Activated naive CD8-positive, alpha-beta T cell treated with anti-CD3 and anti-CD28 coated beads for 36 hours (primary cell): ENCODE measurements at places on chromosomes 12 and 14.
A peak's percentile ranks its signal among the peaks of the same experiment; 100 is the strongest.

DNA sequence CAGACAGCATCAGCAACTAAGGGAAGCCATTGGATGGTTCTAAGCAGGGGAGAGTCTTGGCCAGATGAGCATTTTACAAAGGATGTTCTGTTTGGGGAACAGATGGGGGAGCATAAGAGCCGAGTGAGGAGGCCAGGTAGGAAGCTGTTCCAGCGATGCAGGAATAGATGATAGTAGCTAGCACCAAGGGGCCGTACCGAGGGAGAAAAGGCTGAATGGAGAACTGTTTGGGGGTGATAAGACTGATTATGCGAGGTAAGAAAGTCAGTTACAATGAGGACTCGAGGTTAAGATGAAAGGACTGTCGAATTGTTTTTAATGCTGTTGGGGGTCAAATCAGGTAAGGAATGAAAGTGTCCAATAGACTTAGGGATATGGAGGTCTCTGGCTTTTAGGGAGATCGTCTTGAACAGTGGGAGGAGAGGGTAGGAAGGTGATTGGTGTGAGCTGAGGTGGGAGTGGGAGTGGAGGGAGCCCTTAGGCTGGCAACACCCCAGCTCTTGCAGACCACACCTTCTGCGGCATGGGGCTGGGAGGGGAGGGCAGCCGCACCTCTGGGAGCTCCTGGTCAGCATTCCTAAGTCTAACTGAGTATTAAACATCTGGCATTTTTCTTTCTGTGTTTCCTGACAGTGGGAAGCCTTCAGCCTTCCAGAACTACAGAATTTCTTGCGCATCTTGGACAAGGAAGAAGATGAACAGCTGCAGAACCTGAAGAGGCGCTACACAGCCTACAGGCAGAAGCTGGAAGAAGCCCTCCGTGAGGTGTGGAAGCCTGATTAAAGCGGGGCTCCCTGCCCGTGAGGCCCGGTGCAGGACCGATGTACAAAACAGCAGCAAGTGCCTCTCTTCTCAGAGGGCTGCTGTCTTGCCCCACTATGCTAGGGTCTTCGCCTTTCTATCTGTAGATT is 64.8 kb downstream of the GNS start:
- no peak for DNase-seq

DNA sequence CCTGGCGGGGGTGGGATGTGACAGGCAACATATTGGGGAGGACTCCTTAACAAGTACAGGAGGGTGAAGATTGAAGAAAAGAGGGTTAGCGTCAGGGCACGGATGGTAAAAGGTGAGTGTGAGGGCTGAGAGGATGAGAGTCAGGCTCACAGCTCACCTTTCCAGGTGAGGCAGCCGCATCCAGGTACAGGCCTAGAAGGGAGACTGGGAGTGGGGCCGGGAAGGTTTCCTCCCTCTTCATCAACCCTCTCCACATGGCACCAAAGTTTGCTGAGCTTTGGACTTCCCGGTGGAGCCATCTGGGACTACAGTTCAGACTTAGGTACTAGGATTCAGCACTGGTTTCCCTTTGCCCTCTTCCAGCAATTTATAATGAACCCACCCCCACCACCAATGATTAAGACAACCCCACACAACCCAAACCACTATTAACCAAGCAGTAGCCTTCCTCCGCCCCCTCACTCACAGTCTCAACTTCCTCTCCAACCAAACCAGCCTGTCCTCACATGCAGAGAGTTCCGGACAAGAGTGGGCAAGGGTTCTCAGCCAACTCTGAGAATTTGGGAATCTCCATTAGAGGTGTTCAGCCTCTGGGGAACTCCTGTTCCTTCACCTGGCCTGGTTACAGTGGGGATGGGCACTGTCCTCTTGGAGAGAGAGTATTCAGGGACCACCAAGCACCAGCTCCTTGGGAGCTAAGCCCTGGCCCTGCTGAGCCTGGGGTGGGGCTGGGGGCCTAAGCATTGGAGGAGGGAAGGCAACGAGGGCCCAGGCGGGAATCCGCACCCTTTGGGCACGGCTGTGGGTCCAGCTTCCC is 2.4 kb upstream of the HOXC4 start:
- no peak for DNase-seq

GRCh38 chr12:75661908-75662307 is 150.5 kb upstream of the KRR1 start:
- DNase-seq: no peak

- DNase-seq: no peak
Measured at GRCh38 chr12:84585776-84586395, 326.7 kb downstream of the SLC6A15 start.

GRCh38 chr14:29663281-29663801 is 264.3 kb downstream of the PRKD1 start:
- no peak for DNase-seq

GRCh38 chr12:84763107-84763506 is 149.5 kb downstream of the SLC6A15 start:
- DNase-seq: no peak

- no peak for DNase-seq
Measured at GRCh38 chr12:78534311-78534710, 330.3 kb upstream of the SYT1 start.

DNA sequence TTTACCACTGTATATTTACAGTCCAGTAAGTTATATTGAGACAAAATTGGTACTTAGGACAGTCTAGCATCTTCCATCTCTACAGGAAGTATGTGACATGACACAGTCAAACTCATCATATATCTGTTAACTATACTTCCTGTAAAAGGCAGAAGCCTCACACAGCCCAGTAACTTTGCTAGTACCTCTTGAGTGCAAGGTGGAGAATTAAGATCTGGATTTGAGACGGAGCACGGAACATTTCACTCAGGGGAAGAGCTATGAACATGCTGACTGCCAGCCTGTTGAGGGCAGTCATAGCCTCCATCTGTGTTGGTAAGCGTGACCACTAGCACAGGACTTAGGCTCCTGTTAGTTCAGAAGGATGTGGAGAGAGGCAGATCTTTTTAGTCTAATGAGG is 333.7 kb upstream of the OR4E1 start:
- no peak for DNase-seq

GRCh38 chr14:20934148-20934762 is 21.0 kb upstream of the RNASE2 start:
- DNase-seq: peak; percentile 50
